Femur (tissue), 1 donor: ENCODE measurements at places on chromosomes 6 and 20.
A peak's percentile ranks its signal among the peaks of the same experiment; 100 is the strongest.

GRCh38 chr20:45452772-45453691, 16.5 kb upstream of the WFDC2 start:
- DNase-seq, result no peak

DNA sequence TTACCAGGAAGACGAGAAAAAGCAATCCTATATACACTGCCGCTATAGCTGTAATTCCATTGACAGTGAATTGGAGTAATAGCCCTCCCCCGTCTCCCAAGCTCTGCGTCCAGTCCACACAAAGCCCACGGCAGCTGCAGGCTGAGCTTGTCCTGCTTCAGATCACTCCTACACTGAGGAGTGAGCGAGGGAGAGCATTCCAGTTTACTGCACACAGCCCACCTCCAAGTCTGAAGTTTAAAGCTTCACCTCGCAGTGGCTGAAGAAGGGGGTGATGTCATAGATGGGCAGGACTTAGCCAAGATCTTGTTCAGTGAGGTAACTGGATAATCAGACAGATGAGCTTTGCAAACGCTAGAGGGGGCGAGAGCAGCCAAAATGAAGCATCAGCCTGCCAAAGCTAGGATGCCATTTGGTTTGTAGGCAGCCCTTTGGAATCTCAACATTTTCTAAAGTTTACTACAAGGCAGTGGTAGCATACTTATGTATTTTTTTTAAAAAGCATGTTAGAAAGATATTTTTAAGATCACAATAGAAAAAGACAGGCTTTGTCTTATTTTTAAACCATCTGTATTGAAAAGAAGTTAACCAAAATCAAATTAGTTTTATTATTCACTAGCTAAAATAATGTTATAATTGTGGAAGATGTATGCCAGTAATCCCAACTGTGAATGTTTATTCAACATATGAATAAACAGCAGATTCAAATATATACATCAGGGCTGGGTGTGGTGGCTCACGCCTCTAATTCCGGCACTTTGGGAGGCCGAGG, at the start of gene FLRT3:
TSS of gene FLRT3 (minus strand) at position 213 of the 772 bp plus-strand sequence. CDS start 10,106 bp downstream, outside the sequence.
- peak; percentile 94 for DNase-seq

GRCh38 chr6:56518995-56519767, 123.5 kb downstream of the DST start:
- DNase-seq, result no peak

DNA sequence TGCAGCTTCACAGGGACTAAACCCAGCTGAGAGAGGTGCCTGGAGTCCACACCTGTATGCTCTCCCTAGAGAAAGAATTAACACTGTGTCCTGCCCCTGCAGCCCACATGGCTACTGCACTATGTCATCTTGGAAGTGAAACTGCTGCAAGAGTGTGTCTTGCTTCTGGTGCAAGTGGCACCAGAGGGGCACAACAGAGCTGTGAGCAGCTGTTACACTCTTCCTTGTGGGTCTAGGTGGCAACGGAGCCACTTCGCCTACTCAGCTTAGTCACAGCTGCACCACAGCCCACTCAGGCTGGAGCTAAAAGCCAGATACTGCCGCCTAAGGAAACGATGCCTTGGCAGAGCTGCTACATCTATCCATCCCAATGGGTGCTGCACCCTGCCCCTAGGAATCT, 391.4 kb downstream of the COL12A1 start:
- DNase-seq, result no peak

GRCh38 chr6:26155061-26155930, 68.1 kb downstream of the HFE start:
- peak; percentile 59 for DNase-seq

- no peak for DNase-seq
Observed at GRCh38 chr6:30814146-30815040, 69.9 kb upstream of the DDR1 start.

- peak; percentile 85 for DNase-seq
Observed at GRCh38 chr6:4647414-4648365, 128.5 kb upstream of the CDYL start.

GRCh38 chr6:169967687-169968086, 216.3 kb downstream of the ERMARD start:
- DNase-seq, result no peak

DNA sequence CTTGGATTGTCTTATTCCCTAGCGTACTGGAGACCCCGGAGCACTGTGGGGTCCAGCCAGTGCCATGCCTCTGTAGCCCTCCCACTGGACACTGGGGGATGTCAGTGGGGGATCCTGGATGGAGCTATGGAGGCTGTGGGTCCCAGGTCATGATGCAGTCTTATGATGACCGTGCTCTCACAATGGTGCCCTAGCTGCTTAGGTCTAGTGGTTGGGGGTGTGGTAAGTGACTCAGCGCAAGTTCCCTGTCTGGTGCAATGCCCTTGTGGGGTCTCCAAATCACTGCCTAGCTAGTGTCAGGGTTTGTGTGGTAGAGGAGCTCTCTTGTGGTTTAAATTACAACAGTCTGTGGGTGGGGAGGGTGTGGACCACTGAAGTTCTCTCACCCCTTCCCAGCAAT, 135.4 kb downstream of the CDC5L start:
- no peak for DNase-seq

DNA sequence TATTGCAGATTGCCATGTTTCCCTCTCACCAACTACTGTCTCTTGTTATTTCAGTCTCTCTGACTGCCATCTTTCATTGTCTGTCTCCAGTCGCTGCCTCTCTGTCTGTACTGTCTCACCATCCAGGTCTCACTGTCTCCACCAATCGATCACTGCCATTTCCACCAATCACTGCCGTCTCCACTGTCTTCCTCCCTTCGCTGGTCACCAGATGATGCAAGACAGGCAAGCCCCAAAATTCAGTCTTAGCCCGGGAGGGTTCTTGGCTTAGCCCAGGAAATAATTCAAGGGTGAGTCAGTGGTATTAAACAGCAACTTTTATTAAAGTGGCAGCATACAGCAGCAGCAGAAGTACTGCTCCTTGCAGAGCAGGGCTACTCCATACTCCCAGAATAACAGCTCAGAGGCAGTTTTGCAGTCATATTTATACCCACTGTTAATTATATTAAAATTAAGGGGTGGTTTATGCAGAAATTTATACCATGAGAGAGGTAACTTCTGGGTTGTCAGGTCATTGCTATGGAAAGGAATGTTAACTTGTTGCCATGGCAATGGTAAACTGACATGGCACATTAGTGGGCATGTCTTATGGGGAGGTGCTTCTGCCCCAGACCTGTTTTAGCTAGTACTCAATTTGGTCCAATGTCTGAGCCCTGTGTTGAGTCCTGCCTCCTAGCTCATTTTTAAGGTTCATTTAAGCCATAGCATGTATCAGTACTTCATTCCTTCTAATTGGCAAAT, 23.0 kb upstream of the ECHDC1 start:
- DNase-seq, result no peak

- DNase-seq, result no peak
Observed at GRCh38 chr6:106637717-106638341, 8.5 kb downstream of the QRSL1 start.

- DNase-seq, result no peak
Observed at GRCh38 chr6:106099235-106099537, 13.1 kb downstream of the PRDM1 start.

GRCh38 chr6:41940759-41941279, 789 bp downstream of the CCND3 start:
- peak; percentile 67 for DNase-seq

- DNase-seq, result no peak
Observed at GRCh38 chr6:54020334-54020733, 90.9 kb upstream of the MLIP start.

GRCh38 chr6:168083514-168083885, 4.5 kb upstream of the FRMD1 start:
- no peak for DNase-seq

GRCh38 chr6:23537828-23538227, 588.2 kb upstream of the NRSN1 start:
- no peak for DNase-seq

- DNase-seq, result no peak
Observed at GRCh38 chr6:117504478-117505144, 22.1 kb downstream of the DCBLD1 start.

- DNase-seq, result no peak
Observed at GRCh38 chr6:55636406-55637102, 57.6 kb upstream of the HMGCLL1 start.

GRCh38 chr6:152572338-152573088, 64.6 kb downstream of the SYNE1 start:
- no peak for DNase-seq

DNA sequence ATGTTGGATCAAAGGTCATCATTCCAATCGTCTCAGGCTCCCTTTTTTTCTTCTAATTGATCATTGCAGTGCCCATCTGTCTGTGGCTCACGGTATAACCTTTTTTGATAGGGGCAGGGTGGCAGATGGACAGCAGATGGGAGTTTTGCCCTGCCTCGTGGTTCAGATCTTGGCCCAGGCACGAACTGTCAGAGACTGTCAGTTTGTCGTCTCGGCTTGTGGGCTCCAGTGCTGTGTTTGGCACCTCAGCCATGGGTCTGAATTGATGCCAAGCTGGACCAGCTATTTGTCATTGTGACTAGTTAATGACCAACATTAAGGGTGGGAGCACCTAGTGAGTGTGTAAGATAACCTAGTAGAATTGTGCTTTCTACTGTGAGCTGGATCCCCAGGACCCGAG, 197.6 kb downstream of the PRL start:
- DNase-seq, result no peak

- DNase-seq, result peak; percentile 86
Observed at GRCh38 chr20:31713312-31714273, 9.1 kb downstream of the BCL2L1 start.
